Urothelium cell line (cell line): ENCODE measurements at places on chromosomes 6 and 20.

DNA sequence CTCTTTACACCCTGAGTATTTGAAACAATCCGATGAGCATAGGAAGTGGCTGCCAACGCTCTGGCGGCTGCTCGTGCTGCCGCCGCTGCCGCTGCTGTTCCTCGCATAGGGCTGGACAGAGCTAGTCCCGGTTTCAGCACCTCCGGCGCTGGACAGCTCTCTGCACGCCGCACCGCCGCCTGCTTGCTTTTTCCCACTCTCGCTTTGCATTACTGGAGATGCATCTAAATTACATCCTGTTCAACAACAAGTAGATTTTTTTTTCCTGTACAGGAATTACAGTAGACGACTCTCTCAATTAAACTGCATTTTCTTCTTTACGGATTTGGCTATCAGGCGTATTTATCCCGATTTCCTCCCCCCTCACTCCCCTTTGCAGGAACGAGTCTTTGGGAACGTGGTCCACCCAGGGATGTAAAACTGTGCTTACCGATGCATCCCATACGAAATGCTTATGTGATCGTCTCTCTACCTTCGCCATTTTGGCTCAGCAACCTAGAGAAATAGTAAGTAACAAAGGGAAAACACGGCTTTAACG, 563.8 kb downstream of the LMBRD1 start:
- peak; percentile 78 for DNase-seq

GRCh38 chr6:116314878-116315277, 35.1 kb upstream of the TSPYL1 start:
- no peak for DNase-seq

DNA sequence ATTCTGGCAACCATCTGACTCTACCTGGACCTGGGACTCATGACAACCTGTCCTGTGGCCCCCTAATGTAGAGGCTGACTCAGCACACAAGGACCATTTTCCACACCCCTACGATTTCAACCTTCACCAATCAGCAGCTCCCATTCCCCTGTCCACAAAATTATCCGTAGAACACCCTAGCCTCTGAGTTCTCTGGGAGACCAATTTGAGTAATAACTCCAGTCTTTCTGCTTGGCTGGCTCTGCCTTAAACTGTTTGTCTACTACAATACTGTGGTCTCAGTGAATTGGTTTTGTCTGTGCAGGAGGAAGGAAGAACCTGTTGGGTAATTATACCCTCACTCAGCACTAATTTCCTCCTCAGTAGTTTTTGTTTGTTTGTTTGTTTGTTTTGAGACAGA, 99.3 kb upstream of the MRPS10 start:
- peak; percentile 16 for DNase-seq

GRCh38 chr6:158153576-158153975, 14.5 kb downstream of the SERAC1 start:
- DNase-seq, result no peak

DNA sequence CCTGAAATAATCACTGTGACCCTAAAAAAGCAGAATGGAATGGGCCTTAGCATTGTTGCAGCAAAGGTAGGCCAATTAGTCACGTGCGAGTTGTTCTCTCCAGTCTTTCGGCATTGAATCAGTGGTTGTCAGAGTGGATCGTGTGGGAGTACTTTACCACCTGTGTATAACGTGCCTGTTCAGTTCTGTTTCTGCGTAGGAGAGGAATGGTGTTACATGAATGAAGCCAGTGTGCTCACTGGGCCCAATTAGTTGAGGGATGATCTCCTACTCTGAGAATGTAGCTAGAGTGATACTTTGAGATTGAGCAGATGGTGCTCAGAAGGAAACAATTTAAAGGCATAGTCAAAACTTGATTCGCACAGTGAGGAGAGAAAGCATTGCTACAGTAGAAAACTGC, 72.4 kb upstream of the KIF25 start:
- no peak for DNase-seq

- no peak for DNase-seq
Measured at GRCh38 chr20:13922241-13922640, 68.2 kb downstream of the SEL1L2 start.

- no peak for DNase-seq
Measured at GRCh38 chr20:18988701-18989100, 175.1 kb downstream of the SCP2D1 start.
